ENCODE measurements at places on chromosomes 2 and 18.

GRCh38 chr18:32243358-32243757 lies 53.5 kb downstream of the MEP1B start:
- DNase-seq, result no peak
- no peaks in the 10 kb centered on the region for H3K27me3 ChIP-seq
- H3K4me1 ChIP-seq, result no peaks in the 10 kb centered on the region
- H3K27ac ChIP-seq, result no peak overlapping the region

DNA sequence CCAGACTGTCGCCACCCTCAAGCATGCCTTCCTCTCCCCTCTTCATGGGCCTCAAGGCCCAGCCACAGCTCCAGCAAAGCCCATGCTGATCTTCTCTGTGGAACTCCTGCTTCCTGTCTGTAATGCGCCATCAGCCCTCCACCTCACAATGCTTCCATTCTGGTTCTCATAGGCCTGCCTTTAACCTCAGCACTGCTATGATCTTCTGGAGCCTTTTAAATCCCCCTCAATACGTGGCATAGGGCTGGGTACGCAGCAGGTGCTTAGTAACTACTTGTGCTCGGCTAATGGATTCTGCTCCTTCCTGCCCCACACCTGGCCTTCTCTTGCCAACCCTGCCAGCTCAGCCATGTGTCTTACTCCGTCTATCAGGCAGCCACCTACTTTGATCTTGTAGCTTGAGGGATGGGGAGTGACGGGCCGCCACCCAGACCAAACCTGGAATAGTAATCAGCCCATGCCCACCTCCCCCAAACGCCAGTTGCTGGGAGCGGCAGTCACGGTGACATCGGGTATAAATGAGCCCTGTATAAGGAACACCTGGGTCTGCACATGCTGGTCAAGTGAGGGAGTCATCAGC lies 106.7 kb upstream of the MCFD2 start:
- no peak for DNase-seq
- no peaks in the 10 kb centered on the region for H3K27me3 ChIP-seq
- no peak overlapping the region for H3K4me3 ChIP-seq
- H3K4me1 ChIP-seq, result peaks cover 31% of the 10 kb centered on the region
- H3K36me3 ChIP-seq, result peaks cover 63% of the 10 kb centered on the region

DNA sequence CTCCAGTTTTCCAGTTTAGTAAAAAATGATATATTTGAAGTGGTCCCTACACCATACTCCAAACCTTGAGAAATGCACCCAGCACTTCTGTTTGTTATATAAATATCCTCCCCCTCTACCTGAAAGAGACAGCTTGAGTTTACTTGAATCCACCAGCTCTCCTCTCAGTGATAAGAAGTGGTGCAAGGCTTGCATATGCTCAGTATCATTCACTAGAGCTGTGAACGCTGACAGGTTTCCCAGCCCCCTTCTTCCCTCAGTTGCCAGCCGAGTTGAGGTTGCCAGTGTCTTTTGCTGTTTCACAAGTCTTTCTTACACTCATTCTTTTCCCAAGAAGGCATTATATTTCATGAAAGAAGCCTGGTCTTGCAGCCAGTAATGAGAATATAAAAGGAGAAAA lies 880.0 kb downstream of the LRRTM4 start:
- H3K27me3 ChIP-seq, result no peaks in the 10 kb centered on the region
- no peak for DNase-seq
- H3K27ac ChIP-seq, result no peak overlapping the region
- H3K36me3 ChIP-seq, result no peaks in the 10 kb centered on the region

DNA sequence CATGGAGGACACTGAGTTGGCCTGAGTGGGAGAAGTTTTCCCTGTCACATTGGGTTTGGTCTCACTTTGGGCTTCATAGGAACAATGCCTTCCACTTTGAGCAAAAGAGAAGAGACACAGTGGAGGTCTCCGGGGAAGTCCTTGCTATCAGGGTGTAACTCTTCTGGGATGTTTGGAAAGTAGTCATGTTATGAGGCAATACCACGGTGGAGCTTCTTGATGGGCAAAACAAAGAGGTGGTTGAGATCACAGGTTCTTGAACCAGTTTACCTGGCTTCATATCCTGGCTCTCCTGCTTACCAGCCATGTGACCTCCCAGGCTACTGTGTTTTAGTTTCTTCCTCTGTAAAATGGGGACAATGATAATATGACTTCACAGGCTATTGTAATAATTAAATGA lies 478.6 kb downstream of the SLC4A3 start:
- no peak overlapping the region for H3K4me3 ChIP-seq
- no peaks in the 10 kb centered on the region for H3K27me3 ChIP-seq
- no peaks in the 10 kb centered on the region for H3K4me1 ChIP-seq
- no peak overlapping the region for H3K27ac ChIP-seq
- no peak for DNase-seq

GRCh38 chr18:80184243-80184772 lies 63.0 kb downstream of the PARD6G start:
- H3K36me3 ChIP-seq, result no peaks in the 10 kb centered on the region
- H3K27me3 ChIP-seq, result no peaks in the 10 kb centered on the region
- no peak overlapping the region for H3K4me3 ChIP-seq

GRCh38 chr2:163774862-163775261 lies 39.1 kb upstream of the FIGN start:
- H3K36me3 ChIP-seq, result no peaks in the 10 kb centered on the region
- peaks cover 3% of the 10 kb centered on the region for H3K4me1 ChIP-seq
- H3K27ac ChIP-seq, result no peak overlapping the region
- no peaks in the 10 kb centered on the region for H3K27me3 ChIP-seq
- DNase-seq, result no peak

DNA sequence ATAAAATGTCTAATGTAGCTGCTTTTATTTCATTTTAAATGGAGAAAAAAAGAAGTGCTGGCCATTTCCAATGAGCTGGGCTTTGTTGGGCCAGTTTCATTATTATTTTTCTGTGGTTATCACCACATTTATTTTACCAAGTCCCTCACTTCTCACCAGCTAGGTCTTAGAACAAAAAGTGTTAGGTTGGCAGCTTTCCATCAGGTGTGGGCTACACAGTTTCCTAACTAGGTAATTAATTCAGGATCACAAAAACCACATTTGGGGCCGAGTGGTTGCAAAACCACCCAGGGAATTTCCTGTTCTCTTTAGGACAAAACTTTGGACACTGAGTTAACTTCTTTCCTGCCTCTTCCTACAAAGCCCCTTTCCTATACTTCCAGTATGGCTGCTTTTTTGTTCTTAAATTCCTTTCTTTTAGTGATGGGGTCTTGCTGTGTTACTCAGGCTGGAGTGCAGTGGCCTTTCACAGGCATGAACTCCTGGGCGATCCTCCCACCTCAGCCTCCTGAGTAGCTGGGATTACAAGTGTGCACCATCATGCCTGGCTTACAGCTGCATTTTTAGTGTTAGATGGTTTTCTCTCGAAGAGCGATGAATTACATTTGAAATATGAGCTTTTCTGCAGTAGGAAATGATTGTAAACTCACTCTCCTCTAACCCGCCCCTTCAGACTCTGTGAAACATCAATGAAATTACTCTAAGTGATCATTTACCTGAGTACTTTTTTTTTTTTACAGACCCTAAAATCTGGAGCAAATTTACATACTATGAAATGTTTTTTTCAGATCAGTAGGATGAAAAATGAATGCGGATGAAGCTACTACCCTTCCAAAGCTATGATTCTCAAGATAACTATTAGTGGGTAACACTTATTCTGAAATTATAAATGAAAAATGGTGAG lies 2.6 kb upstream of the ZFP36L2 start:
- DNase-seq, result no peak
- peaks cover 21% of the 10 kb centered on the region for H3K4me1 ChIP-seq
- peak overlapping the region; percentile 97 for H3K27ac ChIP-seq
- H3K36me3 ChIP-seq, result peaks cover 32% of the 10 kb centered on the region

- no peaks in the 10 kb centered on the region for H3K4me1 ChIP-seq
- DNase-seq, result no peak
- H3K27ac ChIP-seq, result no peak overlapping the region
- no peaks in the 10 kb centered on the region for H3K27me3 ChIP-seq
Measured at GRCh38 chr2:8053216-8053615, 628.6 kb upstream of the ID2 start.
